Hematopoietic multipotent progenitor cell treated with erythropoietin and hydrocortisone succinate and interleukin-3 and kit ligand, for 8 days (in vitro differentiated cells): ENCODE measurements at places on chromosomes 7 and 10.

DNA sequence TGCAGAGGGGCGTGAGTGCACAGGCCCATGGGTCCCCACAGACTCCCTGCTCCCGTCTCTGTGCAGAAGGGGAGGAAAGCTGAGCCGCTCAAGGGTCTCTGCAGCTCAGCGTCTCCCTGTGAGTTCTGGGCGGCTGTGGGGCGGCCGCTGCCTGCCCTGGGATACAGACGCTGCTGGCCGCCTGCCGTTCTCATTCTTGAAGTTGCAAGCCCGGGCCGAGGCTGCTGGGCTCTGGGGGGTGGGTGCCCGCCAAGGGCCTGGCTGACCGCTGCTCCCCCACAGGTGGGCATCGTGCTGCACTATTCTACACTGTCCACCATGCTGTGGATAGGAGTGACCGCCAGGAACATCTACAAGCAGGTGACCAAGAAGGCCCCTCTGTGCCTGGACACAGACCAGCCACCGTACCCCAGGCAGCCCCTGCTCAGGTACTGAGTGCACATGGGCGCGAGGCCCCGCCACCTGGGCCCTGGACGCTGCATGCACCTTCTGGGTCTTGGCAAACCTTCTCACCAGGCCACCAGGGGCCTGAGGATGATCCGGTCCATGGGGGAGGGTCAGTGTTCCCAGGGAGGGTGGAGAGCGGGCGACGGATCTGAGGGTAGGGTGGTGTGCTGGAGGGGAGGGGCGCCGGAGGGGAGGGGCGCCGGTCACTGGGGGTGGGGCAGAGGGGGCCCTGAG is 14.8 kb downstream of the ADGRA1 start:
- no peak for DNase-seq

DNA sequence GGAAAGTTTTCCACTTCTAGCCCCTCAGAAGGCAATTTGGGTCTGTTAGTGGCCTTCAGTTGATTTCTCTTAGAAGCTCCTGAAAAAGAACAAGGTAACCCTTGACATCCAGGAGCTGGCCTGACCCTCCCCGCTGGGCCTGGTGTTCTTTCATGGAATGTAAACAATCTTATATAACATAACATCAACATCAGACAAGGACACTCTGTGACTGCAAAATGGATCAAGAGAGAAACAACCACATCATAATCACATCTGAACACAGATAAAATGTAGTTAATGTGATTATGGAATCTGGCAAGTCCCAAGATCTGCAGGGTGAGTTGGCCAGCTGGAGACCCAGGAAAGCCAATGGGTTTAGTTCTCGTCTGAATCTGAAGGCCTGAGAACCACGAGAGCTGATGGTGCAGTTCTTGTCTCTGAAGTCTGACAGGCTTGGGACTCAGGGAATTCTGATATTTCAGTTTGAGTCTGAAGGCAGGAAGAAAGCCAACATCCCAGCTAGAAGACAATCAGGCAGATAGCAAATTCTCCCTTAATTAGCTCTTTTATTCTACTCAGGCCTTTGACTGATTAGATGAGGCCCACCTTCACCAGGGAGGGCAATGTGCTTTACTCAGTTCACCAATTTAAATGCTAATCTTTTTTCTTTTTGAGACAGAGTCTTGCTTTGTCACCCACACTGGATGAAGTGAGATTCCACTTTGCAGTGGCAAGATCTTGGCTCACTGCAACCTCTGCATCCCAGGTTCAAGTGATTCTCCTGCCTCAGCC is 91.4 kb upstream of the NAMPT start:
- DNase-seq = no peak

GRCh38 chr10:116741391-116742351 is 695 bp downstream of the HSPA12A start:
- DNase-seq = no peak

DNA sequence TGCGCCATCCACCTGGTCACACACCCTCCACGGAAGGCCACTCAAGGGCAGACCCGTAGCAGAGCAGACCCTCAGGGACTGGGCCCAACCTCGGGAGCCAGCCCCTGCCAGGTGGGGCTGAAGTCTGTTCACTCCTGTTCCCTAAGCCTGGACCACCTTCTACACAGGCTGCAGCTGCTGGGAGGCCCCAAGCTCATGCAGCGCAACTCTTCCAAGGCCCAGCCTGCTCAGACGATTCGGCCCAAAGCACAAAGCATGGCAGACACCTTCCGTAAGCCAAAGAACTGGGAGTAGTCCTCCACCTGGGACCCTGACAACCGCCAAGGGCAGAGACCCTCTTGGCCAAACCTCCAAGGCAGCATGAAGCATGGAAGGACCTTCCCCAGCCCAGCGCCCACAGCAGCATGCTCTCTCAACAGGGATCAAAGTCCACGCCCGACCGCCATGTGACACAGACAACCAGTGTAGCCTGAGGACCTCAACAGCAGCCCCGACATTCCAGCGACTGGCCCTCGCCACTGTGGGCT is 11.5 kb downstream of the SHH start:
- DNase-seq = no peak

GRCh38 chr10:10367264-10367663 is 650.4 kb upstream of the CELF2 start:
- no peak for DNase-seq

- no peak for DNase-seq
These were observed 223.1 kb upstream of the KLF14 start for GRCh38 chr7:130957137-130957513.

GRCh38 chr10:82267465-82267864 is 392.5 kb downstream of the NRG3 start:
- no peak for DNase-seq

DNA sequence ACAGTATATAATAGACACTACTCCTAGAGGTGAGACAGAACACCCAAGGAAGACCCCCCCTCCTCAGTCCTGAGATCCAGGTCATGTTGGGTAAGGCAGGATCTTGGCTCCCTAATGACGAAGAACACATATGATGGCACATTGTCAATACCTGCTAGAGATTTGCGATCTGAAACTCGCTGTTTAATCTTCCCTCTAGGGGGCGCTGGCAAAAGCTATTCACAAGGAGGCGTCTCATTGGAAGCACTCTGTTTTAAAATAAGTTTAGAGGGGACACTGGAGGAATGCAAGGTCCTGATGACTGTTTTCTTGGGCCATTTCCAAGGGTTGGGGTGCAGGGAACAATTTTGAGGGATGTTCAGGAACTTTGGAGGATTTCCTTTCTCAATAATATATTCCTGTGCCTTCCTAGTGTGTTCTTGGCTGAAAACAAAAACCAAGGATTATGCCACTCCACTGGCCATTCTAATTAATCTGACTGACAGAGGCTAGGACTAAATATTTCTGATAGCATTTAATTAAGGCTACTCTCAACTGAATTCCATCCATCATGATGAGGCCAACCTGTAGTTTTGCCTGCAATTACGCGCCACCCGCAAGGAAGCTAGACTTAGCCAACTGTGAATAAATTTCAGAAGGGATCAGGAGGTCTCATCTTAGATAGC is 1013.8 kb upstream of the MBL2 start:
- DNase-seq = no peak

GRCh38 chr10:8800426-8800825 is 745.9 kb downstream of the GATA3 start:
- DNase-seq = no peak

DNA sequence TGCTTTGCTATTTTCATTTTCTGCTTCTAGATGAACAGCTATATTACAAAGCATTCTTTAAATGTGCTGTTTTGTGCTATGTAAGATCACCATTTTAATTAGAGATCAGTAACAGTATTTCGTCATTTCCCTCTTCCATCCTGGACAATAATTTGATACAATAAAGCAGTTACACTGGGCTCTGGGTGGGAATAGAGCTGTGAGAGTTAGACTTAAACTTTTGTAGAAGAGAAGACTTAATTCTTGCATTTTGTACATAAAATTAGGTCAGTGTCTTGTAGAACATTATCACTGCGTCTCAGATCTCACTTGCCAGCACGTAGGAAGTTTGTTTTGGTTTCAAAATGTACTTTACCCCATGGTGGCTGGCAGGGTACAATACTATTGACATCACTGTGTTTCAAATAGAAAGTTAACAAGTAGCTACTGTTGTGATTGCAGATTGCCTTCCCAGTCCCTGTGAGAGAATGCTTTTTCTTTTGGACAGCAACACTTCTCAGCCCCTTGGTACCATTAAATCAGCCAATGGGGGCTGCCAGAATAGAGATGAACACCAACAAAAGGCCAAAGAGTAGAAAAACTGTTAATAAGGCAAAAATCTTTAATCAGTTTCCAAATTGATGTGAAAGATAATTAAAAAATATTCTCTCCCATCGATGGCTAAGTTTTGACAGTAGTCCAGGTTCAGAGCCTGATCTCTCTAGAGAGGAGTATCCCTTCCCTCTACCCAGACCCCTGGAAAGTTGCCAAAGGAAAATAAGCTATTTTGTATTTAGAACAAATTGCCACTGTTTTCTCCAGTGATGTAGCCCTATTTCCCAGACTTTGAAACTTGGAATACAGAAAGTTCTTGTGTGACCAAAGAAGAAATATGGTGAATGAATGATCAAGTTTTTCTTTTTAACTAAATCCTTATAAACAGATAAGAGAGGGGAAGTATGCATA is 35.1 kb downstream of the SMNDC1 start:
- peak; percentile 19 for DNase-seq

DNA sequence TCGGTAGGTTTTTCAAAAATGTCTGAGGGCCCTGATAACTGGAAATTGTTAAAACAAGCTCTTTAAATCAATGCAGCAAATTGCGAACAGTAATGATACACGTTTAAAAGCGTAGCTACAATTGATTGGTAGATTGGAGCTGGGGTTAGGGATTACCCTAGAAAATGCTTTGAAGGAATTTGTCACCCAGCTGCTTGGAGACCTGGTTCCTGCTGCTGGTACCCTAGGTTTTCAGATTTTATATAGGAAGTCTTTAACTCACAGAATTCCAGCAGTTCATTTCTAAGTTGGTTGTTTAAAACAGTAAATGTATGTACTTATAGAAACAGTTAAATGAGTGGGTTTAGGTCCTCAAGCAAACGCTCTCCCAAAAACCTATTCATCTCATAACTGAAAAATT is 1.5 kb downstream of the HECTD2 start:
- no peak for DNase-seq

- DNase-seq = no peak
These were observed 34.8 kb downstream of the CUL1 start for GRCh38 chr7:148733496-148733895.

DNA sequence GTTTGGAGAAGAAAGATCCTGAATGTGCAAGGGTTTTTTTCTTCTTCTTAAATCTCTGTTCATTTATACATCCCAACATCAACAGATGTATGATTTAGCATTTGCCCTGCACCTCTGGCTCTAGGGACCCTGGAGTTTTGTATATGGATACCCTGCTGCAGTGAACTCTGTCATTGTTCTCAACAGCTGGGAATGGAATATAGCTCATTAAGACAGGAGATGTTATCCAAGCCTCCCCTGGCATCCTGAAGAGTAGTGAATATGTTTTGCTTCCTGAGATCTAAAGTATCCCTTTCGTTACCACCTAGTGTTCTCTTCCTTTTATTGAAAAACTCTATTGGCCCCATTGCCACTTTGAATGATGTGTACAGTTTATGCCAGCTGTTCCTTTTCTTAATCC is 275.9 kb downstream of the EXOC4 start:
- DNase-seq = no peak

DNA sequence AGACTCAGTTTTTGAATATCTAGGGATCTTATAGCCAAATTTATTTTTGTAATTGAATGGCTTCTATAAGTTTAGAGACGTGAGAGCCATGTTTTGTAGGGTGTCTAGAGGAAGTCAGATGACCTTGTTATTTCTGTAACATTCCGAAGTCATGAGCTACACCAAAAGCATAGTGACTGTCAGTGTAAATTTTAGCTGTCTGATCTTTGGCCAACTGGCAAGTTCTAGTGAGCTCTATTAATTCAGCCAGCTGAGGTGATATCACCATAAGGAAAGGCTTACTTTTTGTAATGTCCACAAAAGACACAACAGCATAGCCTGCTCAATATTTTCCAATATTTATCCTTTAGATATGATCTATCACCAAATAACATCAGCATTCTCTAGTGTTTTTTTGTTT is 9.9 kb upstream of the NT5C3A start:
- DNase-seq = no peak

DNA sequence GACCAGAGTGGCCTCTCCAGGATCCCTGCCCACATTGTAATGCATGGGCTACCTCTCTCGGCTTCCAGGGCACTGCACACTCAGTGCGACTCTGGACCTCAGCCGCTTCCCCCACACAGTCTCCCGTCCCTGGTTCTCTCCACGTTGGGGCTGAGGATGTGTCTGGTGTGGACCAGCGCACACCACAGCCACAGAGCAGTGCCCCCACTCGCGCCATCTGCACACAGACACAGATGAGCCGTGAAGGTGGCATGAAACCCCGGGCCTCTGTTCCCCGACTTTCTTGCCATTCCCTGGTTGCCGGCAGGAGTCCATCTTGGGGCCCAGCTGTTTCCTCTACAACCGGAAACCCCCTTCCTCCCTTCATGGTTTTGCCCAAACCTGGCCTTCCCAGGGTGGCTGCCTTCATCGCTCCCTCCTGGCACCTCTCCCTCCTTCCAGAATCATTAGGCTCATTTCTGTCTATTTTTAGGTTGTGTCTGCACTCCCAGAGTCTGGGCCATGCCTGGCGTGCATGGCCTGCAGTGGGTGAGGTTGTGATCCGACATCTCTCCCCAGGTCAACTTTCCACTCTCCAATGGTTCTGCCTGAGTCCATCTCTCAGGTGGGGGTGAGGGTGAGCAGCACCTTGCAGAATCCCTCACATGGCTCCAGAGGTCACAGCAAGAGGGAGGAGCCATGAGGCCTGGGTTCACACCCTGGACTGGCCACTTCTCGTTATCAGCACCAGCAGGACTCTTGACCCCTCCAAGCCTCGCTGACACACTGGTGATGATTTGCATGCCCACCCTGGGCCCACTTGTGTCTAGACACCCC is 10.1 kb downstream of the RASGEF1A start:
- no peak for DNase-seq
